CD4-positive, alpha-beta memory T cell (primary cell): ENCODE measurements at places on chromosomes 1 and 21. TPM values are rescaled to one million over a fixed set of nuclear protein-coding genes. Genes with fewer than 3 reads are reported as not detected.

DNA sequence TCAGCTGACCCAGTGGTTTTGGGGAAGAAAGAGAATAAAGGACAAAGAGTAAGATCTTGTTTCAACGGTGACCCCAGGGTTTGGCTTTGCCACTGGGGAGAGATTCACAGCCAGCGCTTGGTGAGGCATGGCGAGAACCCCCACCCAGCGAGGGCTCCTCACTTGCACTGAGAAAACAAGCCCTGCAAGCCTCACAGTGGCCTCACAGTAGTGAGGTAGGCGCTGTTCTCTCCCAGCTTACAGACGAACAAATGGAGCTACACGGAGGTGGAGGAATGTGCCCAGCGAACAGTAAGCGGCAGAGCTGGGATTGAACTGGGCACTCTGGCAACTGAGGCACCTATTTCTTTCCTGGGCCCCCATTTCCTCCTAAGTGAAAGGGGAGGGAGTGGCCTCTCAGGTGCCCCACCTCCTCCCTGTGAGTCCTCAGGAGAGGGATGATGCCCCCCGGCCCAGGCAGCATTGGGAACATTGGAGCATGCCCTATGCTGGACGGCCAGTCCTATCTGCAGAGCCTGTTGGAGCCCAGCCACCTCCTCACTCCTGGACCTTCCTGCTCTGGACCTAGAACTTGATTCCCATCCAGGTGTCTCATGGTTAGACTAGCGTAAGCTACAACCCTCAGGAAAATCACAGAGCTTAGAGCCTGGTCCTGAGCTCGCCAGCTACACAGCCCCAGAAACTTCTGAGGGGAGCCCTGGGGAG, 73.4 kb upstream of the EDN2 start:
- no peak overlapping the region for H3K27ac ChIP-seq
- no peak overlapping the region for H3K4me3 ChIP-seq
- no peaks in the 10 kb centered on the region for H3K27me3 ChIP-seq
- no peak for DNase-seq

KIAA0040 gene
- 33.6 TPM for total RNA-seq

C21orf58 gene
- 9.4 TPM for total RNA-seq

- no peak for DNase-seq
- H3K27me3 ChIP-seq = no peaks in the 10 kb centered on the region
- H3K27ac ChIP-seq = no peak overlapping the region
- no peaks in the 10 kb centered on the region for H3K36me3 ChIP-seq
These were observed 162.2 kb downstream of the DSCAM start for GRCh38 chr21:40684726-40685125.

GRCh38 chr1:35691571-35692220, 27.0 kb downstream of the C1orf216 start:
- H3K4me1 ChIP-seq = no peaks in the 10 kb centered on the region
- no peak for DNase-seq
- no peaks in the 10 kb centered on the region for H3K27me3 ChIP-seq
- no peaks in the 10 kb centered on the region for H3K36me3 ChIP-seq

GRCh38 chr1:15341634-15342407, 67.9 kb upstream of the EFHD2 start:
- no peak overlapping the region for H3K4me3 ChIP-seq
- no peaks in the 10 kb centered on the region for H3K27me3 ChIP-seq

DNA sequence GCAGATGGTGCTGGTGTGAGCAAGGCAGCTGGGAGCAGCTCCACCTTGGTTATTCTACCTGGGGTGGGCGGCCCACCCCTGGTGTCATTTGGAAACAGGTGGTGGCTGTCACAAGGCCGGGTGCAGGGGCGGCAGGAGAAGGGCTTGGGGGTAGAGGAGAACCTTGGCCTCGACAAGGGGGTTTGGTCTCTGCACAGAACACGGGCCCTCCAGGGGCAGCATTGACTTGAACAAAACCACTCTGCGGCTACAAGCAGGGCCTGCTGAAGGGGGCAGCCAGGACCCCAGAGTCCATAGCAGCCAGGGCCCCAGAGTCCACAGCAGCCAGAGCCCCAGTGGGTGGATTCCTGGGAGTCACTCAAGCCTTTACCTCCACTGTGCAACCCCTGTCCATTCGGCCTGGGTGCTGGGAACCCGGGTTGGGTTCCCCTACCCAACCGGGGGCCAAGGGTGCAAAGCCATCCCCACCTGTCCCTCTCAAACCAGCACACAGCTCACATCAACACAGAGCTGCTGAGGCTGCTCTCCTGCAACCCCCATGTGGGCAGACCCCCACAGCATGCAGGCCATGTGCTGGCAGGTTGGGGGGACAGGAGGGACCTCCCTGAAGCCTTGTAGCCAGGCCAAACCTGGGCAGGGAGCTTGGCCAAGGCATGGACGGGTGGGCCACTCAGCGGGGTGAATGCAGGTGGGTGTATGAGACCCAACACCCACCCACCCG, 7.7 kb downstream of the TRIM11 start:
- no peak for DNase-seq
- H3K27me3 ChIP-seq = no peaks in the 10 kb centered on the region
- H3K4me3 ChIP-seq = no peak overlapping the region
- peaks cover 63% of the 10 kb centered on the region for H3K36me3 ChIP-seq

GRCh38 chr1:234315091-234315541, 58.1 kb upstream of the COA6 start:
- no peaks in the 10 kb centered on the region for H3K36me3 ChIP-seq
- H3K4me1 ChIP-seq = peaks cover 65% of the 10 kb centered on the region
- H3K27ac ChIP-seq = no peak overlapping the region
- peak; percentile 63 for DNase-seq

GRCh38 chr1:147630447-147630846, 39.9 kb downstream of the ACP6 start:
- no peak for DNase-seq
- H3K4me1 ChIP-seq = peaks cover 31% of the 10 kb centered on the region
- H3K36me3 ChIP-seq = no peaks in the 10 kb centered on the region
- no peak overlapping the region for H3K4me3 ChIP-seq

SPSB1 gene
- total RNA-seq = 3.3 TPM

DNA sequence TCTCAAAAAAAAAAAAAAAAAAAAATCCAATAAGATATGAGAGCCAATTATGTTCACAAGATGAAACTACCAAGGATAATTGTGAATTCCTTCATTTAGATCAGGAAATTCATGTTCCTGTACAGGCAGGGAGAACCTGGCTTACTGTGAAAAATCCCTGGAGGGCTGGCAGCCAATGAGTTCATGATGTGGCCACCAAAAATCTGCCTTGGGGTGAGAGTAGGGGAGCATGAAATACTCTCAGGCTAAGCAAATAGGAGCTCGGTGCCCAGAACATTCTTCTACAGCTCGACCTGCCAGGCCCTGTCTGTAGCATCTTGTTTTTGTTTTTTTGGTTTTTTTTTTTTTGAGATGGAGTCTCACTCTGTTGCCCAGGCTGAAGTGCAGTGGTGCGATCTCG, 50.1 kb downstream of the PIK3CD start:
- peaks cover 69% of the 10 kb centered on the region for H3K4me1 ChIP-seq
- DNase-seq = no peak
- H3K27ac ChIP-seq = no peak overlapping the region
- peaks cover 6% of the 10 kb centered on the region for H3K36me3 ChIP-seq
- H3K4me3 ChIP-seq = no peak overlapping the region
- no peaks in the 10 kb centered on the region for H3K27me3 ChIP-seq

DNA sequence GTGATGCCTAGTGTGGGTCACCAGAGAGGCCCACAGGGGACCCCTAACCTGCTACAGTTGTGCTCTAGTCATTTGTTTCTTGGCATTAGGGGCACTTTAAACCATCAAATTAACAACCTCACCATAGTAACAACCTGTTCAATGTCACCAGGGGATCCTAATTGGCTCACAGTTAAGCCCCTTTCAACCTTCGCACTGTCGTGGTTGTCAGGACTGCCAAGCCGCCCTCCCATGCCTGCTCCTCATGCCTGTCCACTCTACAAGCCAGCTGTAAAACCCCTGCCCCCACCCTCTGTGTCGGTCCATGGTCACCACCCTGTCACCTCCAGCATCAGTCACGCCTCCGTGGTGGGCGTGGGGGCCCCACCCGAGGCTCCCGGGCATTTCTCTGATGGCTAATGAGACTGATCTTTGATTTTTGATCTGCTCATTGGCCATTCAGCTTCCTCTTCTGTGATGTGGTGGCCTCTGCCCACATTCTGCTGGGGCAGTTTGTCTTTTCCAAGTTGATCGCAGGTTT, 96.6 kb downstream of the WDR4 start:
- no peak overlapping the region for H3K4me3 ChIP-seq
- no peaks in the 10 kb centered on the region for H3K27me3 ChIP-seq

DNA sequence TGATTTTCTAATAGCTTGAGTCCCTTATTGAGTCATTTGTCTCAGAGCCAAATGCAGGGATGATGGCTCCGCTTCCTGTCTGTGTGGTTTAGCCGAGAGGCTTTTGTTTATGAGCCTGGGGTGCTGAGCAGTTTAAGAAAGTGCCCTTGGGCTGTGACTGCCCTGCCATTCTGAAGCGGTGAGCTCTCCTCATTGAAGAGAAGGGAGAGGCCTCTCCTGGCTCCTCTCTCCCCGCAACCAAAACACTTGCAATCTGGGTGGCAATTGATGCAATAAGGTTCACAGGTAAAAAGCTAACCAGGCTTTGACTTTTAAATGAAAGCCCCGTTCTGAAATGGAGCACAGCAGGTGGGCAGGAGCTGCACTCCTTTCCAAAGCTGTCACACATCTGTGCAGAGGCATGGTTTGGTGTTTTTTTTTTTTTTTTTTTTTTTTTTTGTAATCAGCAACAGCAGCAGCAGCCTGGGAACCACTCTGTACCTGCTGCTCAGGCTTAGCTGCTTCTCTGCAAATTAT, 403.7 kb downstream of the SIPA1L2 start:
- H3K36me3 ChIP-seq = no peaks in the 10 kb centered on the region
- no peak overlapping the region for H3K27ac ChIP-seq

DNA sequence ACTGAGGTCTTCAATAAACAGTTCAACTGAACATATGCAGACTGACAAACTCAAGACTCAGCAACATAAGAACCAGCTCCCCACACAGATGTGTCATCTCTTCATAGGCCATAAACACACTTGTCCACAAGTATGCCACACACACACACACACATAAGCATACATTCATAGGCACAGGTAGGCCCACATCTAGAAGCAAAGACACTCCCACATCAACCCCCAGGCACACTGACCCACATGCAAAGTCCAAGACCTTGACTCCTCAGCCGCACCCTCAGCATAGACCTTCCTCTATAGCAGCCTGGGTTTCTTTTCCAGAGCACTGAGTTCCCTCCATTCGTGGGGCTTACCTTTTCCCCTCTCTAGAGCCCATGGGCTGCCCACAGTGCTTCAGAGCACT, 1.4 kb downstream of the LAD1 start:
- no peak overlapping the region for H3K27ac ChIP-seq
- no peak for DNase-seq
- H3K4me1 ChIP-seq = no peaks in the 10 kb centered on the region
- peaks cover 10% of the 10 kb centered on the region for H3K27me3 ChIP-seq
- no peak overlapping the region for H3K4me3 ChIP-seq

SYT2 gene
- not detected for total RNA-seq

- H3K27ac ChIP-seq = no peak overlapping the region
- H3K4me1 ChIP-seq = peaks cover 22% of the 10 kb centered on the region
- no peaks in the 10 kb centered on the region for H3K36me3 ChIP-seq
- H3K4me3 ChIP-seq = no peak overlapping the region
- no peaks in the 10 kb centered on the region for H3K27me3 ChIP-seq
- no peak for DNase-seq
These were observed 489 bp downstream of the CELSR2 start for GRCh38 chr1:109249654-109250401.

DNA sequence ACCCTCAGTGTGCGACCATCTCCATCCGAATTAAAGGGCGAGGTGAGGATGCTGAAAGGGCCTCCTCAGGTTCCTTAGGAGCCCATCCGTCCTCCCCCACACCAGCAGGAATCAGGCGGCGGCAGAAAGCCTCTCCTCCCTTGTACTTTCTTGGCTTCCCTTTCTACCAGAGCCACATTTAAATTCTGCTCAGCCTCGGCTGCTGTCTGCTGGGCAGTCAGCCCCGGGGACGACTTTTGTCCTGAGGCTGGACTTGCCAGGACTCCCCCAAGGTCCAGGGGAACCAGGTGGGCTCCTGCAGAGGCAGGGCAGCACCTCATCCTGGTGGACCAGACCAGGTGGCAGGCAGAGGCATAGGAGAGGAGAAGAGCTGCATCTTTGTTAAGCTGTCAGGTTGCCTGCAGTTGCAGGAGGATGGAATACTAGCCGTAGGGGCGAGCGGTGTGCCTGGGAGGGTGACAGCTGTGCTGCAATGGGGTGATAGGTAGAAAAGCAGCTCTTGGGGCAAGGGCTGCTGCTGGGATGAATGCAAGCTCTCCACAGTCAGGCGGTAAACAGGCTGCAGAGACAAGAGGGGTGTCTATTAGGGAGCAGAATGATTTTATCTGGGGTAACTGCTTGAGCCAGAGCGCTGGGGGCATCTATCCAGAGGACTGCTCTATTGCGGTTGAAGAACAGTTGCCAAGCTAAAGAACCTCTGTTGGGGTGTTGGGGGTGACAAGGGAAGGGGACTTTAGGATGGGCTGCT, 46.2 kb upstream of the WASF2 start:
- no peaks in the 10 kb centered on the region for H3K27me3 ChIP-seq
- no peak overlapping the region for H3K27ac ChIP-seq
- peaks cover 9% of the 10 kb centered on the region for H3K4me1 ChIP-seq
- no peak overlapping the region for H3K4me3 ChIP-seq
- peaks cover 5% of the 10 kb centered on the region for H3K36me3 ChIP-seq

PRRX1 gene
- total RNA-seq = not detected

- H3K27ac ChIP-seq = no peak overlapping the region
- no peaks in the 10 kb centered on the region for H3K27me3 ChIP-seq
- no peaks in the 10 kb centered on the region for H3K4me1 ChIP-seq
- no peaks in the 10 kb centered on the region for H3K36me3 ChIP-seq
- DNase-seq = no peak
These were observed 27.8 kb downstream of the RAB3B start for GRCh38 chr1:51962486-51963356.

DNA sequence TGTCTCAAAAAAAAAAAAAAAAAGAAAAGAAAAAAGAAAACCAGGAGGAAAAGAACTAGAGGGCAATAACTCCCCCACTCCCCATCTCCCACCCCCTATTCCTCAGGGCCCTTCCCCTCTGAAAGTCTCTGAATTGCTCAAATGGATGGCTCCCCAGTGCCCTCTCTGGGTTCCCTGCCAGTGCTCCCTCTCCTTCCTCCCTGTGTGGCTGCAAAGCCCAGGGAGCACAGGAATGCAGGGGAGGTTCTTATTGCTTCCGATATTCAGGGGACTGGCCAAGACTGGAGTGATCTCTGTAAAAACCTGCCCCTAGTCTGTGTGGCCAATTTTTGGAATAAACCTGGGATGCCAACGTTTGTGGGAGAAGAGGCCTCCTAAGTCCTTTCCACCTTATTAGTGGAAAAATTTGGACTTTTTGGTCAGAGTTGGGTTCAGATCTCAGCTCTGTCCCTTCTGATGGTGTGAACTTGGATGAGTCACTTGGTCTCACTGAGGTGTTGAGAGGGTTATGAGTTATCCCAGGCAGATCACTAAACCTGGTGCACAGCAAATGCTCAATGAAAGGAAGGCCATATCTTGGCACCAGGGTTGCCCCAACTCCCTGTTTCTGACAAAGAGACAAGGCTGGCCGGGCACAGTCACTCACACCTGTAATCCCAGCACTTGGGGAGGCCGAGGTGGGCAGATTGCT, 13.4 kb upstream of the ARHGEF10L start:
- no peak for DNase-seq
- no peak overlapping the region for H3K27ac ChIP-seq
- no peaks in the 10 kb centered on the region for H3K36me3 ChIP-seq

GRCh38 chr1:229563241-229563640, 4.7 kb upstream of the ABCB10 start:
- peaks cover 4% of the 10 kb centered on the region for H3K4me1 ChIP-seq
- H3K4me3 ChIP-seq = no peak overlapping the region
- H3K36me3 ChIP-seq = no peaks in the 10 kb centered on the region
- H3K27ac ChIP-seq = no peak overlapping the region
- DNase-seq = no peak
- H3K27me3 ChIP-seq = no peaks in the 10 kb centered on the region

TCP10L gene
- 1.0 TPM for total RNA-seq
